ENCODE measurements at places on chromosomes 3 and 15.

DNA sequence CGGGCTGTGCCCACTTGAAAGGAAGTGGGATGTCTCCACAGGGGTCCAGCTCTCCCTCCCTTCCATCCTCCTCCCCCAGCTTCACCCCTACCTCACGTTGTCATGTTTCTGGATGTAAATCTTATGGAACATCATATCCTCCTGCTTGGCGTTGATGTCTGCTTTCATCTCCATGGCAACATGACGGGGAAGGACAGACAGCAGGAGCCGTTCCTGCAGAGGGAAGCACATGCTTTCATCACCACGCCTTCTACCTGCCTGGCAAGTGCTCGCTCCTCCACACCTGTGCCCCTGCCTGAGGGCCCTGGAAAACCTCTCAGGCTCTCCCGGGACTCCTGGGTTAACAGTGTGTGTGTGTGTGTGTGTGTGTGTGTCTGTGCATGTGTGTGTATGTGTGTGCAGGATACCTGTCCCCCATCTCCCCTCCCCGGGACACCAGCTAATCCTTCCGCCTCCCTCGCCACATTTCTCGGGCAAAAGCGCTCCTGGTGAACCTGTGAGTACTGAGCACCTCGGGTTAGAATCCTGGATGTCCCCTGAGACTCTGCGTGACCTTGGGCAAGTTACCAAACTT lies 101.1 kb downstream of the ADCY5 start:
- DNase-seq = no peak

- DNase-seq = peak; percentile 2
Observed at GRCh38 chr15:55552926-55553325, 35.2 kb downstream of the PYGO1 start.

GRCh38 chr15:81069356-81069755 lies 64.7 kb upstream of the CFAP161 start:
- no peak for DNase-seq

GRCh38 chr15:63494408-63494807 lies 10.0 kb upstream of the USP3 start:
- DNase-seq = no peak

GRCh38 chr15:100930306-100930848 lies 11.2 kb downstream of the LRRK1 start:
- no peak for DNase-seq

Measured in inflammatory macrophage treated with lipopolysaccharide for 1 hour (primary cell).